Stimulated activated CD4-positive, alpha-beta T cell treated with anti-CD3 and anti-CD28 coated beads, Interleukin-15, amount 100 ng/mL, for 1 hour (primary cell): ENCODE measurements at places on chromosomes 7 and 10.

- no peak for DNase-seq
Observed at GRCh38 chr7:148153616-148154284, 436.8 kb upstream of the C7orf33 start.

DNA sequence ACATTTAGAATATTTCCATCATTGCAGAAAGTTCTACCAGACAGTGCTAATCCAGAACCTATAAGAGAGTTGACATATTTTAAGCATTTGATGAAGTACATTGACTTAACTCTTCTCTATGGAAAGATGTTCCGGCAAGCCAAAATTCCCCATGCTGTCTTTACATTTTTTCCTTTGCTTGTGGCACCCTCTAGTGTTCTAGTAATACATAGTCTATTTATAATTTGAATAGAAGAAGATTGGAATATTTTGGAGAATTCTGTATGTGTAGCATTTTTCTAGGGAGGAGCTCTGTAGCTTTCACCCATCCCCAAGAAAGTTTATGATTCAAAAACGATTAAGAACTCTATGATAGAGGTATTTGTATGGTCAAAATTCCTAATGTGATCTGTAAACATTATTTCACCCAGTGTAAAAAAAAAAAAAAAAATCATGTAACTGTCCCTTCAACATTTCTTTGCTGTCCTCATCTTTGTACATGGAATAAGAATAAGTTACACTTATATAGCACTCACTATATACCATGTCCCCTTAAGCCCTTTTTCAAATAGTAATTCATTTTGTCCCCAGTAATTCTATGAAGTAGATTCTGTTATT lies 33.2 kb downstream of the NRF1 start:
- DNase-seq = no peak

- no peak for DNase-seq
Observed at GRCh38 chr7:154306036-154306435, 253.8 kb downstream of the DPP6 start.

GRCh38 chr10:14247377-14248116 lies 83.2 kb downstream of the FRMD4A start:
- DNase-seq = no peak

- no peak for DNase-seq
Observed at GRCh38 chr10:1395481-1396296, 339.5 kb downstream of the WDR37 start.

DNA sequence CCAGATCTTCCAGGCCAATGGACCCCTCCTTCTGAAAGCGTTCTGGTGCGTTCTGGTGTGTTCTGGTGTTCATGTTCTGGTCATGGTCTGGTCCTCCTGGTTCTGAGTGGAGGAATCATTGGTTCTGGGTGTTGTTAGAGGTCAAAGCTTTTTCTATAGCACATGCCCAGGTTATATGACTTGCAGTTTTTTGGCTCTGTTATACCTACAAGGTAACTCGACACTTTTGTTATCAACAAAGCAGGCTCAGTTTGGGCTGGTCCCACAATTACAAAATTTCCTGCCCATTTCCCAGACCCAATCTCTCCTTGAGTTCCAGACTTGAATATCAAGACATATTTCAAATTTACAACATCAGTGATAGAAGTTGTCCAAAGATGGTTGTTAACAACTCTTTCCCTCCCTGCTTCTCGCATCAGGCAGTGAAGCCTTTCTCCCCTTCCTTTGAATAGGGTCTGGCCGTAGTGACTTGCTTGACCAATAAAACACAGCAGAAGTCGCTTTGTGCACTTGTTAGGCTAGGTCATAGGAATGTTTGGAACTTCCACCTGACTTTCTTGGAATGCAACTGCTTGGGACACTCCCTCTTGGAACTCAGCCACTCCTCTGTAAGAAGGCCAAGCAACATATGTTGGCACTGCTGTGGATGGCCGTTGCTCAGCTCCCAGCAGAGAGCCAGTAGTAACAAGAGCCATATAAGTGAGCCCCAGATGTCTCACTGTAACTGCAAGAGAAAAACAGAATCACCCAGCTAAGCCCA lies 83.1 kb upstream of the STEAP1B start:
- DNase-seq = no peak

- DNase-seq = no peak
Observed at GRCh38 chr7:79453558-79454360, at the start of gene MAGI2. Gene MAGI2 (minus strand): TSS chr7:79453667. CDS start chr7:79453320, 347 bp downstream.
